HuH-7.5 (cell line): ENCODE measurements at places on chromosomes 4 and X.

GRCh38 chr4:25209702-25210101, 24.1 kb upstream of the PI4K2B start:
- no peak for DNase-seq

GRCh38 chr4:105225500-105225899, 78.8 kb downstream of the TET2 start:
- DNase-seq, result no peak

DNA sequence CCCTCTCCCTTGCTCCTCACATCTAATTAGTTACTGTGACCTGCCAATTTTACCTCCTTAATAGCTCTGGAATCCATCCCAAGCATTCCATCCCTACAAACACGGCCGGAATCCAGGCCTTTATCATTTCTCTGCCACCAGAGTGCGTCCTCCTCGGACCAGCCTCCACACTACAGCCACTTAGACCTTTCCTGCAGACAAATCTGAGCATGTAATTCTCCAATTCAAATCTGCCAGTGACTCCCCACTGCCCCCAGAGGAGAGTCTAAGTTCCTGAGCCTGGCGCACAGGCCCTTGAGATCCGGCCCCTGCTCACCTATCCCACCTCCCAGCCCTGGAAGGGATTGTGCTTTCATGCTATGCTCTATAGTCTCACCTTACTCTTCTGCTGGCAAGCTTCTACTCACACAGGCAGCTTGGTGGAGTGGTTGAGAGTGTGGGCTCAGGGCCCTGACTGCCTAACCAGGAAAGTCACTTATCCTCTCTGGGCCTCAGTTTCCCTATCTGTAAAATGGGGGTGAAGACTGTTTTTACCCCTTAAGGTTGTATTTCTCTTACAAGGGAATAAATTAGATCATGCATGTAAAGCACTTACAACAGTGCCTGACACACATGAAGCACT, 31.2 kb downstream of the PJA1 start:
- DNase-seq, result peak; percentile 28

DNA sequence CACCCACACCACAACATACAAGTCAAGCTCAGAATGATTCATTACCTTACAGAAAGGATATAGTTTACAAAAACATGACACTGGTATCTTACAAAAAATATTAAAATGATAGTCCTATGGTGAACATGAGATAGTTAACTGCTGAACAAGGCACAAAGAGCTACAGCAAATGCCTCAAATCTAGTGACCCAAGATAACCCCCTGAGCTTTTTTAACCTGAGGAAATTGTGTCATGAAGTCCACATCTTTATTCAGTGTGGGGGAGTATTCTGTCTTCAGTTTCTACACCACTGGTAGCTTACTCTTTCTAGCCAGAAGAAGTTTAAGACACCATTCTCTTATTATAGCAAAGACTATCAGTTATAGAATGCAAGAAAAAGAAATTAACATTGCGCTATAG, 218.7 kb downstream of the MAPK10 start:
- no peak for DNase-seq

- DNase-seq, result no peak
Measured at GRCh38 chr4:7625071-7625470, 190.3 kb upstream of the PSAPL1 start.

DNA sequence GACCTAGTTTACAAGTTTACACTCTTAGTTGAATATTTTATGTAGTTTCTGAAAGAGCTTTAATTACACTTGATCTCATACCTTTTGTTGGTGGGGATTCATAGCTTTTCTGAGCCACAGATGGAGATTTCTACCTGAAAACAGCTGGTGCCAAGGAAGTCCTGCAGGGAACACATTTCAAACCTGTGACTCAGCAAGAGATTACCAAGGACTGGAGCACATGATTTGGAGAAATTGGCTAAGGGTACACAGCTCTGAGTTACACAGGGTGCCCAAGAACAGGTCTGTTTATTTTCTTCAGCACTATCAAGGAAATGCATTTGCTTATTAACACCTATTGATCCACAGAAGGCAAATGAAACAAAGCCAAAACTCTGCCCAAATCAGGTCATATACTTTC, 691.5 kb downstream of the KCTD8 start:
- DNase-seq, result no peak

DNA sequence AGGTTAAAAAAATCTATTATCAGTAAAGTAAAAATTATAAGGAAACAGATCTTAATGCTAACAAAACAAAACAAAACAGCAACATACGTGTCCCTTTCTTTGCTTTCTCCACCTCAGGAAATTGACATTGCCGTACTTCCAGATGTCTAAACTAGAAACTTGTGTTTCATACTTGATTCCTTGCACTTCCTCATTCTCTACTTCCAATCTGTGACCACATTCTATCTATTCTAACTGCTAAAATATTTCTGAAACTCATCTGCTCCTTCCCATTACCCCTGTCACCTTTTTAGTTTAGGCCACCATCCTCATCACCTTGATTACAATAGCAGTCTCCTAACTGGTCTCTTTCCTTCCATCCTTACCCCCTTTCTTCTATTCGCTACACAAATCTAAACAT, 22.5 kb upstream of the RPA4 start:
- no peak for DNase-seq

- DNase-seq, result no peak
Measured at GRCh38 chrX:44878780-44879179, 5.8 kb downstream of the KDM6A start.

GRCh38 chrX:40773809-40774208, 38.5 kb upstream of the MED14 start:
- no peak for DNase-seq

DNA sequence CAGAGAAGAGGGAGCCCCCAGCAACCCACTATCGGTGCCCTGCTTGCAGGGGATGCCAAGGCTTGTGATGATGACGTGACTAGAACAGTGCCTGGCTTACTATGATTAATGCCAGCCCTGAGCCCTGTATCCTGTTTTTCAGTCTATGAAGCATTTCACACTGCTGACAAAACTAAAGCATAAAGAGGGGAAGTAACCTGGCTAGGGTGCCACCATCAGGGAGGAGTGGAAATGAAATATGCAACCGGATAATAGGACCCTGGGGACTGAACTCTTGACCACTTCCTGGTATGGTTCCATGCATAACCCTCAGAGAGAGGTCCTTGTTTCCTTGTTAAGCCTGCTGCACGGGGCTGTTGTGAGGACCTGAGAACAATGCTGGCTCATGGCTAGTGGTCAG, 50.3 kb downstream of the MED28 start:
- no peak for DNase-seq

DNA sequence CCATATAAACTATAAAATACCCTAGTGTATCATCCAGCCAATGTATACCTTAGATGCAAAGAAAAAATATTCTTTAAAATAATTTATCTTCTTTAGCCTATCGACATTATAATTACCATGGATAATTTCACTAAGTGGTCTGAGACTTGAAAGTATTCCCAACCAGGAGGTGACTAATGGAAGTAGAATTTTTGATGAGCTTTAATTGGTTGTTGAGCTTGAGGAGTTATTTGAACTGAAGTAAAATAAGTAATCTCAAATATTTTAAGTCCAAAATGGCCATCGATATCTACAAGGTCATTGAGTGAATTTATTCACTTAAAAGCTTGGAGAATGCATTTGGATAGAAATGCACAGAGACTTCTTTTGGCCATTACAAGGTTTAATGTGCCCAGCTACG, 436.2 kb downstream of the TLL1 start:
- no peak for DNase-seq

GRCh38 chr4:87114245-87115062, 106.0 kb downstream of the KLHL8 start:
- no peak for DNase-seq

GRCh38 chrX:100340491-100341141, 69.5 kb downstream of the PCDH19 start:
- no peak for DNase-seq

DNA sequence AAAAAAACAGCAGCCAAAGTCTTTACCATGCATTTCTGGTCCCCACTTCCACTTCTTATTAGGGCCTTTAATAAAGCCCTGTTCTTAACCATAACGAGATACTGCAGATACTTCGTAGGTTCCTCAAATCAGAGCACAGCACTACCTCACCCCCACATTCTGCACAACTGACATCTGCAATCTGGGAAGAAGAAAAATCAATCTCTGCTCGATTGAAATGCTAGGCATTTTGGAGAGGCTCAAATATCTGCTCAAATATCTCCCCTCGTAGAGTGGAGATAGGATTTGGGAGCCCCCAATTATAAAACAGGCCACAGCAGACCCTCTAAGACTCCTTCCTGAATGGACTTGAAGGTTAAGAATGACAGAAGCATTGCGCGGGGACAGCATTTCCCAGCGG, 40.3 kb upstream of the CENPU start:
- DNase-seq, result no peak

DNA sequence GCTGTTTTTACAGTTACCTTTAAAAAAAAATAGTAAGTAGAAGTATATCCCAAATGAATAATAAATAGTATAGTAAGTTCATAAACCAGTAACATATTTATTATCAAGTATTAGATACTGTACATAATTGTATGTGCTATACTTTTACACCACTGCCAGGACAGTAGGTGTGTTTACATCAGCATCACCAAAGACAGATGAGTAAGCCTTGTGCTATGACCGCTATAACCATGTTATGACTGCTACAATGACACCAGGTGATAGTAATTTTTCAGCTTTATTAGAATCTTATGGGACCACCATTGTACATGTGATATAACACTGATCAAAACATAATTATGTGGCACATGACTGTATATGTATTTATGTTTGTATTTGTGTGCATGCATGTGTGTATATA, 27.3 kb downstream of the PABPC4L start:
- DNase-seq, result no peak

- no peak for DNase-seq
Measured at GRCh38 chrX:37815366-37815765, 32.0 kb downstream of the DYNLT3 start.

DNA sequence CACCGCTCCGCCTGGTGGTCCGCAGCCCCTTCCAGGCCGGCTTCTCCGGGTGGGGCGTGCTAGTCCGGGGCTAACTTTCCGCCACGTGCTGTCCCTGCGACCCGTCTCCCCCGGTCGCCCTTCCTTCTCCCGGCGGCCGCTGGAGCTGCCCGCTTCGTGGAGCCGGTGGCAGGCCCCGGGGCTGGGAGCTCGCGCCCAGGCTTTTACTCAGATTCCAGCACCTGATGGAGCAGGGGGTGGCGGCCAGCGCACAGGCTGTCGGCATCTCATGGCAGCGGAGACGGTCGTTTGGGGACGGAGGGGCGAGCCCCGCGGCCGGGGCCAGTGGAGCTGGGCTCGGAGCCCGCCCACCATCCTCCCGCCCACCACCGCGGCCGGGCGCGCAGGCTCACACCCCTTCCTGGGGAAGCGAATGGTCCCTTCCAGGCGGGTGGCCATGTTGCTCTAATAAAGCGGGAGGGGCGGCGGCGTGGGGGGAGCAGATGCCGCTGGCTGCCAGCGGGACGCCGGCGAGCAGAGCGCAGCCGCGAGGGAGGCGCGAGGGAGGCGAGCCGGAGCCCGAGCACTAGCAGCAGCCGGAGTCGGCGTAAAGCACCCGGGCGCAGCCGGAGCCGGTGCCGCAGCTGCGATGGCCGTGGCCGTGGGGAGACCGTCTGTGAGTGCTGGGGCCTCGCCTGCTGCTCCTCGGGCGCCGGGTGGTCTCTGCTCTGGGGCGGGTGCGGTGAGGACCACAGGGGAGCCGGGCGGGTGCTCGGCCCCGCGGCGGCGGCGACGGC, at the start of gene SEPTIN11:
Gene SEPTIN11, plus strand, starts transcription at position 477 of the 776 bp plus-strand sequence. Its CDS starts 152 bp downstream, at position 629.
- peak; percentile 76 for DNase-seq

DNA sequence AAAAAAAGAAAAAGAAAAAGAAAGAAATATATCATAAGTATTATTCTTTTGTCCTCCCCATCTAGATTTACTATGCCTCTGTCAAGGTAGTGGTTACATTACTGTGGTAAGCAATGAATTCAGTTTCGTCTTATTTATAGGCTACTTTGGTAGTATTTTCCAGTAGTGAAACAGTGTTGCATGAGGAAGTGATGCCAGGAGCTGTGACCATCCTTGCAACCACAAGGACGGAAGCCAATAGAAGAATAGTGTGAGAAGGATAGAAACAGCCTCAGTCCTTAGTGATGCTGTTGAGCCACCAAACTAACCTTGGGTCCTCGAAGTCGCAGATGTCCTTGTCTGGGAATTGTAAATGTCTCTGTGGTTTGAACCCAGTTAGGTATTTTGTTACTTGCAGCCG, 328.5 kb downstream of the PPP3CA start:
- no peak for DNase-seq

DNA sequence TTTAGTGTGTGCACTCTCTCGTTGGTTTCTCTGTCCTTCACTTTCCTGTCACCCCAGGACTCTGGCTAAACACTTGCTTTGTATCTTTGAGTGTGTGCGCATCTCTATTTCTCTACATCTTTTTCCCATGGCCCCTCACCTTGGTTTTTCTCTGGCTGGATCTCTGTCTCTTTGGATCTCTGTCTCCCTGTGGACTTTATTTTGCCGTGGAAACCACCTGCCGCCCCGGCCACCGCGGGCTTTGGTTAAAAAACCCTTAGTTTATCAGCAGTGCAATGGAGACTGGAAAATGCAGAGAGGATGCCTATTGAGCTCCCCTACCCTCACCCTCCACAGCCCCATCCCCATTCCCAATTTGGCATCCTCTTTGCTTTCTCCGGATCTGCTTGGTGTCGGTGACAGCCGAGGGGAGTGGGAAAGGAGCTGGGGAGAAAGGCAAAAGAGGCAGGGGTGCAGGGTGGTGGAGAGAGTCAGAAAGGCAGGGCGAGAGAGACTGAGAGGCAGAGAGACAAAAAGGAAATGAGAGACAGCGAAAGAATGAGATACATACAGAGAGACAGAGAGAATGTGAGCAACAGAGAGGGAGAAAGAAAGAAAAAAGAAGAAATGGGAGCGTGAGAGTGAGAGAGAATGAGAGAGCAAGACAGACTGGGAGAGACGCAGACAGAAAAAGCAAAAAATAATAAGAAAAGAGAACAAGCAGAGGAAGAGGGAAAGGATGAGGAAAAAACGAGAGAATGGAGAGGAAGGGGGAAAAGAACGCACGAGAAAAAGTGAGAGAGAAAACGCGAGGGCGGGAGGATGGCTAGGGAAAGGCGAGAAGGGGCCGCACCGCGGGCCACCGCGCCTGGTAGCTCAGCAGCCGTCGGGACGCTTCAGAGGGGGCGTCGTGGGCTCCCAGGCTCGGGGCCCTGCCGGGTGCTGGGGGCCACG, 688 bp downstream of the GPR101 start:
- no peak for DNase-seq

DNA sequence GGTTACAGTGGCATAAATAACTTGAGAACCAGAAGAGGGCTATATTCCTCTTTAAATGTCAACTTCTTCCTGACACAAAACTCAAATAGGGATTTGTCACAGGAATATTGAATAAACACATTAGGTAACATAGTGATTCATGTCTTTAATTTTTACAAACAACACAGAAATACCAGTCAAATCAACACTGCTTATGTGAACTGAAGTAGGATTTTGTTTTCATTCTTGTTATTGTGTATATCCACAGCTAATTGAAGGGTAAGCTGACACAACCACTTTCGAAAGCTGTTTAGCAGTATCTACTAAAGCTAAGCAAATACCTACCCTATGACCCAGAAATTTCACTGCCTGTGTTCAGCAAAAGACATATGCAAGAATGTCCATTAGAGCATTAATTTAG, 120.4 kb upstream of the EOLA2 start:
- DNase-seq, result no peak
